ENCODE measurements at places on chromosomes 7 and 10.

DNA sequence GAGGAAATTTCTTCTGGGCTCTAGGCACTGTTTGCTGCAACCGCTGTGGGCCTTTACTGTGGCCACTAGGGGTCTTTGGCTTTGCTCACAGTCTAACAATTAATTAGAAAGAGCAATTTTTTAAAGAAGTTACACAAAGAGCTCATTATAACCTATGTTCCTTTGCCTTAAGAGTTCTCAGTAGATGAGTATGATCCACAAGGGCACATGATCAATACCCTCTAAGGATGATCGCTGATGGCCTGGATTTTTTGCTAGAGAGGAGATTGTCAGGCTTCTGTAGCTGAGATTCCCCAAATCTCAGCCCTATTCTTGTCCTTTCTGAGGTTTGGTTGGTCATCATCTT lies 80.8 kb upstream of the RHOBTB1 start:
- no peak for DNase-seq

DNA sequence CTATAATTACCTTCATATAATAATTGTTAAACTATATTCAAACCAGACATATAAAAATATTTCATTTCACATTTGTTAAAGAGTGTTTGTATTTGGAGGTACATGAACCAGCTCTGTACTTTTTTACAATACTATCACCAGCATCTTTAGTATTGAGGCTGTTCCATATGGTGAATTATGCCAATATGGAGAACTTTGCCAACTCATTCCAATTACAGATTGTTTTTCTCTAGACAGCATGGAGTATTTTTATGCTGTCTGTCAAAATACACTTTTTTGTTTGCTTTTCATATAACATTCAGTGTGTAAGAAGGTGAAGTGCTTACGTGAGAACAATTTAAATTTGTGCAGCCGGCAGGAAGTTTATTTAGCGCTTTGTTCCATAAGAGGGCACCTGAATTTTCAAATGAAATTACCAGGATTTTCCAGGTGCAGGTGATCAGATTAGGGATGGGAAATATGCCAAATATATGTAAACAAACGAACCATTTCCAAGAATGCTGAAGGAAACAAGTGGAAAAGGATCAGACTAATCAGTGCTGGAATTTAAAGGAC lies 54.9 kb downstream of the SEMA3E start:
- DNase-seq, result no peak

- DNase-seq, result no peak
Measured at GRCh38 chr7:31065021-31065593, 13.0 kb downstream of the ADCYAP1R1 start.

- DNase-seq, result no peak
Measured at GRCh38 chr10:31760674-31761081, 168.0 kb downstream of the ARHGAP12 start.

GRCh38 chr10:44102726-44103255 lies 282.1 kb downstream of the CXCL12 start:
- no peak for DNase-seq

GRCh38 chr7:150990416-150991186 lies at the start of gene NOS3:
NOS3 (plus strand) TSS chr7:150991017; CDS start chr7:150993804, 2,787 bp downstream.
- no peak for DNase-seq

DNA sequence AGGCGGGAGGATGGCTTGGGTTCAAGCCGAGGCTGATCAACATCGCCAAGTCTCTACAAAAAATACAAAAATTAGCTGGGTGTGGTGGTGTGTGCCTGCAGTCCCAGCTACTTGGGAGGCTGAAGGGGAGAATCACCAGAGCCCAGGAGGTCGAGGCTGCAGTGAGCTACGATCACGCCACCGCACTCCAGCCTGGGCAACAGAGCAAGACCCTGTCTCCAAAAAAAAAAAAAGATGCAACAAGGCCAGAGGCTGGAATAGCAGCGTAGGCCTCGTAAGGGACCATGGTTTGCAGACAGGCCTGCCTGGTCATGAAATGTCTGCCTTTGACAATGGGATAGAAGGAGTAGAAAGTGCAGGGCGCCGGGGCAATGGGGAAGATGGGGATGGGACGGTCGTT lies 20.0 kb downstream of the PAPOLB start:
- DNase-seq, result no peak

- no peak for DNase-seq
Measured at GRCh38 chr7:106057204-106057961, 54.7 kb downstream of the SYPL1 start.

- no peak for DNase-seq
Measured at GRCh38 chr7:151792636-151793035, 84.3 kb downstream of the PRKAG2 start.

DNA sequence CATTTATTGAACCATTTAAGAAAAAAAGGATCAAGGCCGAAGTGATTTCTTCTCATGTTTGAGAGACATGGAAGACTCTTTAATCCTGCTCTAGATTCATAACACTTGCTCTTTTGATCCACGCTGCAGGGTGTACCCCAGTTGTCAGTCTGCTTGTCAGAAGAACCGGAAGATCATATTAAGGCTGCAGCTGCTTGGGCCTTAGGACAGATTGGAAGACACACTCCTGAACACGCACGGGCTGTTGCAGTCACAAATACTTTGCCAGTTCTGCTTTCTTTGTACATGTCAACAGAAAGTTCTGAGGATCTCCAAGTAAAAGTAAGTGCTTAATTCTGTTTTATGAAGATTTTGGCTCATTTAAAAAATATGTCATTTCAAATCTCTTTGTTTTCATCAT lies 46.3 kb downstream of the SPAG6 start:
- DNase-seq, result no peak

- DNase-seq, result no peak
Measured at GRCh38 chr7:28005847-28006231, 174.8 kb downstream of the JAZF1 start.

GRCh38 chr7:75916259-75916658 lies 1.3 kb downstream of the POR start:
- no peak for DNase-seq

- DNase-seq, result no peak
Measured at GRCh38 chr7:68535266-68535665, 1063.0 kb upstream of the AUTS2 start.

DNA sequence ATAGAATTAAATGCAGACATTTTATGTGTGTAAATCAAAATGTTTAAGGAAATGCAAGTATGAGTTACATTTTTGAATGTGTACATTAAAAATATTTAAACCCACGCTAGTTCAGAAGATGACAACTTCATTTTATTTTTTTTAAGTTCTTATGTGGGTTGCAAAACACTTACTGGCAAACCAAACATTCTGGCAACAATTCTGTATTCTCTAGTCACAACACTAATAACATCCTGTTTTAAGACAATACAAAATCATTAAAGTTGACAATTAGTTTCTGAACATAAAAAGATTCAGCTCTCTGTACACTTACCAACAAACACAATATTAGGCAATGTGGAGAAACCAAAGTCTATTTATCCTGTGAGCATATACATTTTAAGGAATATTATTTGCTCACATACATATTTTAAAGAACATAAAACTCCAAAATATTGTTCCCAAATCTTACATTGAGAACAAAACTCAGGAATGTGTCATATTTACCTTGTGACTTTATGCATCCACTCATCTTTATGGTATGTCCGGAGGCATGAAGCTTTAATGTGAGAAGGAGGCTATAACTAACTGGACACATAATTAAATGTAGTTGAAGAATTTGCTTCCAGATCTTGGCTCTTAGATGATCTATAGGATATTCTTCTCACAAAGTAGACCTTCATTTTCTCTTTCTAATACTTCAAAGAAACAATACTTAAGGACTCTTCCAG lies 134.7 kb downstream of the DGKB start:
- DNase-seq, result no peak

Measured in stimulated activated CD4-positive, alpha-beta T cell treated with anti-CD3 and anti-CD28 coated beads, Interleukin-4, amount 100 ng/mL, for 4 hours (primary cell).